ENCODE measurements at places on chromosomes 11 and 22. TPM values are rescaled to one million over a fixed set of nuclear protein-coding genes. Genes with fewer than 3 reads are reported as not detected.

The MYBPC3 gene
- not detected for total RNA-seq

GRCh38 chr11:118872403-118872821 is 11.3 kb upstream of the CXCR5 start:
- DNase-seq: no peak

The IGLL1 gene
- total RNA-seq: not detected

GRCh38 chr11:118017631-118018315 is 31.6 kb downstream of the IL10RA start:
- no peak for DNase-seq

The CCDC87 gene
- total RNA-seq: 0.58 TPM

The ST14 gene
- total RNA-seq: 98.4 TPM

- DNase-seq: no peak
Observed at GRCh38 chr11:12090061-12090591, 20.3 kb upstream of the MICAL2 start.

- no peak for DNase-seq
Observed at GRCh38 chr11:30553521-30554110, 32.5 kb downstream of the MPPED2 start.

The HPS4 gene
- total RNA-seq: 46.4 TPM

GRCh38 chr11:65366340-65366773 is 11.8 kb downstream of the TIGD3 start:
- DNase-seq: no peak

GRCh38 chr11:122050021-122050690 is 65.9 kb downstream of the BLID start:
- DNase-seq: no peak

- DNase-seq: no peak
Observed at GRCh38 chr11:45173064-45173463, 26.6 kb downstream of the PRDM11 start.

The SLC6A5 gene
- not detected for total RNA-seq

The FLRT1 gene
- 0.14 TPM for total RNA-seq

GRCh38 chr11:2041153-2041552 is 43.5 kb upstream of the H19 start:
- DNase-seq: no peak

The LUZP2 gene
- 0.33 TPM for total RNA-seq

- no peak for DNase-seq
Observed at GRCh38 chr11:100619484-100619883, 67.6 kb upstream of the ARHGAP42 start.

The OR51B6 gene
- not detected for total RNA-seq

DNA sequence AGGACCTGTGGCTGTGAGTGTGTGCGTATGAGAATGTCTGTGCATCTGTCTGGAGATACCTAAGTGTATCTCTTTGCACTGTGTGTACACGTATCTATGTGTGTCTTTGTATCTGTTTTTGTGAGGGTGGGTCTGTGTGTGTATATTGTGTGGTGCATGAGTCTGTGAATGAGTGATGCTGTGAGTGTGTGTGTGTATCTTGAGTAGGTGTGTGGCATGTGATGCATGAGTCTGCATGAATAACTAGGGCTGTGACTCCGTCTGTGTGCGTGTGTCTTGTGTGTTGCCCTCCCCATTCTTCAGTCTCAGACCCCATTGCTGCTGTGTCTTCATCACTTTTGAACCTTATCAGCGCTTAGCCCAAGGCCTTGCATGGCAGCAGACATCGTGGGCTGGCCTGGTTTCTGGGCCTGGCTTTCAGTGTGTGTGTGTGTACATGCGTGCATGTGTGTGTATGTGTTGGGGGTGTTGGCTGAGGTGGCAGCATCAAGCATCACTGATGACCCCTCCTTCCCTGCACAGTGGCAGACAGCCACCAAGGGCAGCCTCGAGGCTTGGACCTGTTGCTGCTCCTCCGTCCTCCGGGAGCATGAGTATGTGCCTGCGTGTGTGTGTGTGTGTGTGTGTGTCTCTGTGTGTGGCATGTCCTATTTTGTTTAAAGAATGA is 1.4 kb downstream of the SGSM1 start:
- no peak for DNase-seq

The CARD18 gene
- total RNA-seq: not detected

DNA sequence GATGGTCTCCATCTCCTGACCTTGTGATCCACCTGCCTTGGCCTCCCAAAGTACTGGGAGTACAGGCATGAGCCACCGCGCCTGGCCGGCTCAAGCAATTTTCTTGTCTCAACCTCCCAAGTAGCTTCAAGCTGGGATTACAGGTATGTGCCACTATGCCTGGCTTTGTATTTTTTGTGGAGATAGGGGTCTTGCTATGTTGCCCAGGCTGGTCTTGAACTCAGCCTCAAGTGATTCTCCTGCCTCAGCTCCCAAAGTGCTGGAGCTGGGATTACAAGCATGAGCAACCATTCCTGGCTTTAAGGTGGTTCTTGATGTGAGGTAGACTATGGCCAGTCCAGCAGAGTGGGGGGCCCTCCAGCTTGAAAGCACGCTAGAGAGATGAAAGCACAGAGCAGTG is 7.6 kb downstream of the POLR2F start:
- DNase-seq: no peak

- peak; percentile 99 for DNase-seq
Observed at GRCh38 chr11:115941481-115941993, 437.3 kb upstream of the CADM1 start.

The XNDC1N gene
- 2.2 TPM for total RNA-seq

The IL10RA gene
- total RNA-seq: 0.25 TPM

The INS gene
- not detected for total RNA-seq
